ENCODE measurements at places on chromosomes 12 and 14.
A peak's percentile ranks its signal among the peaks of the same experiment; 100 is the strongest.

- no peak for DNase-seq
Observed at GRCh38 chr12:46698003-46698402, 127.8 kb downstream of the SLC38A4 start.

- DNase-seq, result no peak
Observed at GRCh38 chr12:4268329-4269181, 5.0 kb upstream of the CCND2 start.

DNA sequence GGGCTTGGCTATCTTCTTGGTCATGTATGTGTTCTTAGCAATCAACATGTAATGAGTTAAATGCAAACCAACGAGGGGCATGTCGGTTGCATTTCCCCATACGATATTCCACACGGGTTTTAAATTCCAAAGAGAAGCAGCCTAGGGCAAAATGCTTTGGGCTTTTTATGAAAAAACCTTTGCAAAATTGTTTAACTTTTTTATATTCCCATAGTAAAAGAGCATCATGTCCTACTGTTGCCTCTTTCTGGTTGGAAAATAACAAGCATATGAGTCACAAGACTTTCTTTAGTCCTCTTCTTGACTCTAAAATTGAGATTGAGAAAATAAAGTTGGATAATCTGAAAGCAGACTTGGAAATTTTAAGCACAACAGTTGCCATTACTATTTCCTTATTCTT, 3.8 kb upstream of the DIO2 start:
- no peak for DNase-seq

GRCh38 chr12:1542599-1542998, 51.8 kb downstream of the FBXL14 start:
- no peak for DNase-seq

DNA sequence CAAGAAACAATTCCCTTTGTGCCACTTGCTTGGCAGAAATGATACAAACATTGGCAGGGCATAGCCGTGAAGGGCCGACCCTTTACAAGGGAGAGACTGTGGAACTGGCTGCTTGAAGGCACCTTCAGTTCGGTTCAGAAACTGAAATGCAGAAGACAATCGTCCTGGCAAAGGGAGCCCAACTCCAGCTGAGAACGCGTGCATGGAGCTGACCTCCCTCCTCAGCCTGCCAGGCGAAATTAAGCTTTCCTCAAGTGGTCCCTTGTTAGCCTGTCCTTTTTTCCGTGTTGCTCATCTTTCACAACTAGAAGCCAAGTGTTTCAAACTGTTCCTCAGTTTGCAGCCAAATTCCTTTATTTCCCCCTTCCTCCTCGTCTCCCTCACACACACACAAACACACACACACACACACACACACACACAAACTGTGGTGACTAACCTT, 8.1 kb downstream of the LGR5 start:
- no peak for DNase-seq

DNA sequence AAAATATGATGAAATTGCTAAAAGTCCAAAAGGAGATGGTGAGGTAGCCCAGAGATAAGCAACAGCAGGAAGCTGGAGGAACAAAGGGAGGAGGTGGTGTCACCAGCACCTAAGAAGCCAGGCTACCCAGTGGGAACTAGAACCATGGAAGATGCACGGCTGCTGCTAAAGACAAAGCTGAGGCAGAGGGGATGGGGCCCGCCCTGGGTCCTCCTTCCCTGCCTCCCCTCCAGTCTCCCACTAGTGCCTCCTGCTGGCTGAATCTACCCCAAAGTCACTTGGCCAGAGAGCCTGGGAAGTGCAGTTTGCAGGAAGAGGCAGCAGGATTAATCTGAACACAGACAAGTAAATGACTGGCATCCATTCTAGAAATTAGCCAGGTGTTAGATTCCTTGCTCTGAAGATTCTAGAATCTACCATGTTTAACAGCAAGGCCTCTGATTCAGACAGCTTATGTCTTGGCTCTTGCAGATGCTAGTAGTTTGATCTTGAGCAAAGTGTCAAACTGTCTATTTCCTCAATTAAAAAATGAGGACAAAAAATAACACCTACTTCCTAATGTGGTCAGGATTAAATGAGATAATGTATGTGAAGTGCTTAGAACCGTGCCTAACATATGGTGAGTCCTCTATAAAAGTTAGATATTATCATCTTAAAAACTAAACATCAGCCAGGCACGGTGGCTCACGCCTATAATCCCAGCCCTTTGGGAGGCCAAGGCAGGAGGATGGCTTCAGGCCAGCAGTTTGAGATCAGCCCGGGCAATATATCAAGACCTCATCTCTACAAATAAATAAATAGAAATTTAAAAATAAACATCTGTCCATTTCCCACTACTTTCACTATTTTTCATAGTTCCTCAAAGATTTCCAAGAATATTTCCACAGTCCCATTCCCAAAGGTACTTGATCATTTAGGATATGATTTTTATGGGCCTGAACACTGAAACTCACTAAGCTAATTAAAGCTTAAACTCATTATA, 5.8 kb upstream of the LRP10 start:
- DNase-seq, result no peak

DNA sequence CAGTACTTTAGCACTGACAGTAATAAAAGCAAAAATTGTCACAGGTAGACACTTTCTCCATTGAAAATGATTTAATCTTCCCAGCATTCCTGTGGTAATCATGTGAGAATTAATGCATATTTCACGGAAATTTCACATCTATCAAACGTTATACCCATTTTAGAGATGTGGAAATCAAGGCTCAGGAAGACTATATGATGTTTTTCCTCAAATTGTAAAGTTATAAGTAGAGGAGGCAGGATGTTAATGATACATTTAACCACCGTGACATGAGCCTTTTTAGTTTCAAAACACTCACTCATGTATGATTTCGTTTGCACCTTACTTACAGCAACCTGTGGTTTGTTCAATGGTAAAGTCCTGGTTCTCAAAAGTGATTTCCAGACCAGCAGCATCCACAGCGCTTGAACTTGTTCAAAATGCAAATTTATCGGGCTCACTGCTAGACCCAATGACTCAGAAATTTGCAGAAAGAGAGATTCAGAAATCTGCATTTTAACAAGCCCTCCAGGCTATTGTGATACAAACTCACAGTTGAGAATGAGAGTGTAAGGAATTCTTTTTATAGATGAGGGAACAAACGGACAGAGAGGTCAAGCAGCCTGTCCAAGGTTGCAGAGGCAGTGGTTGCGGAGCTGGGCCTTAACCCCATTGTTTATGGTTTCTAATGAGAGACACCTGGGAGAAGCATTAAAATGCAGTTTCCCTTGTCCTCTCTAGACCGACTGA, 654.8 kb upstream of the TBX3 start:
- no peak for DNase-seq

DNA sequence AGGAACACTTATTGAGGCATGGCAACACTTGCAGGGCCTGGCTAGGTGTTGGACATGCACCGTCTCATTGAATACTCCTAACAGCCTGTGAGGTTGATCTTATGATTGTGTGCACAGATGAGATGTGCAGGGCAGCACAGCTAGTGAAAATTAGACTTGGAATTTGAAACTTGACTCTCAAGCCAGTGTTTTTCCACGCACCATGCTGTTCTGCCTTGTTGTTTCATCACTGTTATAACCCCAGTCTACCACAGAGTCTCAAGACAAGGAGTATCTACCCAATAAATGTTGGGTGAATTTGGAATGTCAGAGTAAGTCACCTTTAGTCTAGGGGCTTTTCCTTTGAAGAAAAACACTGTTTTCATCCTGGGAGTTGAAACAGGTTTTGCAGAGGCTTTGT, 55.8 kb upstream of the LRIG3 start:
- DNase-seq, result no peak

- no peak for DNase-seq
Observed at GRCh38 chr12:67989184-67989920, at the start of gene IFNG-AS1. TSS of gene IFNG-AS1 (plus strand) at chr12:67989447.

GRCh38 chr14:24398293-24398652, 530 bp upstream of the NYNRIN start:
- no peak for DNase-seq

- no peak for DNase-seq
Observed at GRCh38 chr14:57659052-57659451, 165.4 kb upstream of the CCDC198 start.

- no peak for DNase-seq
Observed at GRCh38 chr14:87175175-87175574, 817.8 kb downstream of the GALC start.

- no peak for DNase-seq
Observed at GRCh38 chr14:69161590-69161989, 8.7 kb upstream of the DCAF5 start.

DNA sequence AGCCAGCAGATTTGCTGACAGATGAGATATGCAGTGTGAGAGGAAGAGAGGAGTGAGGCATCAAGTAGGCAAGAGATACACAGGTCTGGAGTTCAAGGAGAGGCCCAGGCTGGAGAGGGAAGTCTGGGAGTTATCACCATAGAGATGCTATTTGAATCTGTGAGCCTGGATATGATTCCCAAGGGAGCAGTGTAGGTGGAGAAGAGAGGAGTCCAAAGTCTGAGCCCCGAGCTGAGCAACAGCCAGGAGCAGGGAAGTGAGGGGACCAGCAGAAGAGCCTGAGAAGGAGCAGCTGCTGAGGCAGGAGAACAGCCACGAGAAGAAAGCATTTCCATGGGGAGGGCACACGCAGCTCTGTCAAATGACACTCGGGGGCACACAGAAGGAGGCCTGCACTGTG, 20.2 kb upstream of the NXPH4 start:
- no peak for DNase-seq

GRCh38 chr12:66852091-66852490, 173.2 kb upstream of the GRIP1 start:
- DNase-seq, result no peak

DNA sequence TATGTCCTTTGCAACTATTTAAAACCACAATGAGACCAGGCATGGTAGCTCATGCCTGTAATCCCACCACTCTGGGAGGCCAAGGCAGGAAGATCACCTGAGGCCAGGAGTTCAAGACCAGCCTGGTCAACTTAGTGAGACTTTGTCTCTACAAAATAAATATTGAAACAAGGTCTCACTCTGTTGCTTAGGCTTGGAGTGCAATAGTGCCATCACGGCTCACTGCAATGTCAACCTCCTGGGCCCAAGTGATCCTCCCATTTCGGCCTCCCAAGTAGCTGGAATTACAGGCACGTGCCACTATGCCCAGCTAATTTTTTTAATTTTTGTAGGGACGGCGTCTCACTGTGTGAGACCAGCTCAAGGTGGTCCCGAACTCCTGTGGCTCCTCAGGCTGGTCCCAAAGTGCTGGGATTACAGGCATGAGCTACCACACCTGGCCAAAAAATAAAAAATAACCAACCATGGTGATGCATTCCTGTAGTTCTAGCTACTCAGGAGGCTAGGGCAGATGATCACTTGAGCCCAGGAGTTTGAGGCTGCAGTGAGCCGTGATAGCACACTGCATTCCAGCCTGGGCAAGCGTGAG, 955 bp upstream of the FITM1 start:
- no peak for DNase-seq

DNA sequence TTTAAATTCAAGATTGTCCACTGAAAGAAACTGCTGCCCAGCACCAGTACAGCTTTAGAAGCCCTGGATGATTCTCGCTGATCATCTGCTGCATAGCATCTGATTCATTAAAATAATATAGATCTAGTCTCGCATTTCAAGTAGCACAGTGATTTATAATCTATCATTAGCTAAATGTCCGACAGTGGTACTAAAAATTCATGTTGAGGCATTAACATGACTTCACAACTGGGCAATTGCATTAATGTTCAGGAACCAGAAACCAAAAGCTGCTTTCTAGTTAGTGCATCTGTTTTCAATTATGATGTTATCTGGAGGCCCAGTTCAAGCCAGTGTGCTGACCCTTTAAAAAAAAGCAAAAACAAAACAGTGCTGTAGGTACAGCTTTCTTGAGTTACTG, 1987.2 kb upstream of the SEL1L start:
- no peak for DNase-seq

GRCh38 chr14:91282954-91283645, 38.6 kb upstream of the GPR68 start:
- DNase-seq, result no peak

- no peak for DNase-seq
Observed at GRCh38 chr14:77607741-77608302, 8.6 kb downstream of the SPTLC2 start.

GRCh38 chr12:47296828-47297227, 217.1 kb upstream of the AMIGO2 start:
- DNase-seq, result peak; percentile 76

GRCh38 chr12:113070117-113070906, 13.8 kb downstream of the DTX1 start:
- DNase-seq, result no peak

GRCh38 chr14:56808110-56808382, 2.2 kb downstream of the OTX2 start:
- no peak for DNase-seq

- no peak for DNase-seq
Observed at GRCh38 chr14:103058164-103059055, 1.1 kb upstream of the CDC42BPB start.

GRCh38 chr14:30849354-30849753, 25.0 kb upstream of the COCH start:
- no peak for DNase-seq

GRCh38 chr12:104964167-104964855, 6.2 kb upstream of the SLC41A2 start:
- DNase-seq, result no peak

GRCh38 chr14:32044454-32044853, 32.6 kb upstream of the ARHGAP5 start:
- DNase-seq, result no peak

GRCh38 chr14:102430212-102430908, 67.6 kb downstream of the TECPR2 start:
- no peak for DNase-seq

GRCh38 chr12:113961921-113962710, 4.0 kb downstream of the RBM19 start:
- DNase-seq, result no peak

DNA sequence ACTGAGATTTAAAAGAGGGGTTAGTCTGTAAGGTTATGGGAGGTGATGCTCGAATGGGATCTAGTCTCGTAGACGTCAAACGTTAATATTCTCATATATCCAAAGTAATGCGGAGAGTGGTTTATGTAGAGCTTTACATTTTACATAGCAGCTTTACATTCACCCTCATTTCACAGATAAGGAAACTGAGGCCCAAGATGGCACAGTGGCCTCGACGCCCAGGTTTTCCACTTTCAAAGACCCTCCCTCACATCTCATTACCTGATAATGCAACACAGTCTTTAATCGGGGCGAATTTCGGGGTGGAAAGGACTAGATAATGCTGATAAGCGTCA, 450 bp upstream of the TDG start:
- no peak for DNase-seq

GRCh38 chr14:101953151-101953550, 11.2 kb upstream of the DYNC1H1 start:
- no peak for DNase-seq

- DNase-seq, result no peak
Observed at GRCh38 chr12:105843561-105843960, 295.2 kb downstream of the NUAK1 start.

DNA sequence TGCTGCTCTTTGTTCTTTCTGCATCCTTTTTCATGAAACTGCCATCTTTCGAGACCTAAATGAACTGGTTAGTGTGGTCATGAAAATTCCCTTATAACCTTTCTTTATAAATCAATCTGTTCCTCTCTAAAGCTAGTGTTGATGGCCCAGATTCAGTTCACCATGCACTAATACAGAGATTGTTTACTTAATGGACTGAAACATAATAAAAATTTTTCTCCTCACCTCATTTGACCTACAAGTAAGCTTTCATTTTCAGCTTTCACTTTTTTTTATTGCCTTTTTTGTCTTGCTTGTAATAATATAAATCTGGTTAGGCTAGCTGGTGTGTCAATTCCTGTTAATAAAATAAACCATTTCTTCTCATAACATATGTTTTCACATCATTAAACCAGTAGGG, 183.8 kb downstream of the CCDC59 start:
- no peak for DNase-seq

- DNase-seq, result no peak
Observed at GRCh38 chr12:24281341-24281740, 331.9 kb upstream of the SOX5 start.

GRCh38 chr12:54251667-54252284, 28.1 kb downstream of the CBX5 start:
- DNase-seq, result no peak

Measured in NCI-H1436 treated with DMSO at 0.1 percent for 48 hours (cell line).